GM12878 (cell line): ENCODE measurements at places on chromosomes 12 and 14. TPM values are rescaled to one million over a fixed set of nuclear protein-coding genes. Genes with fewer than 3 reads are reported as not detected.

DNA sequence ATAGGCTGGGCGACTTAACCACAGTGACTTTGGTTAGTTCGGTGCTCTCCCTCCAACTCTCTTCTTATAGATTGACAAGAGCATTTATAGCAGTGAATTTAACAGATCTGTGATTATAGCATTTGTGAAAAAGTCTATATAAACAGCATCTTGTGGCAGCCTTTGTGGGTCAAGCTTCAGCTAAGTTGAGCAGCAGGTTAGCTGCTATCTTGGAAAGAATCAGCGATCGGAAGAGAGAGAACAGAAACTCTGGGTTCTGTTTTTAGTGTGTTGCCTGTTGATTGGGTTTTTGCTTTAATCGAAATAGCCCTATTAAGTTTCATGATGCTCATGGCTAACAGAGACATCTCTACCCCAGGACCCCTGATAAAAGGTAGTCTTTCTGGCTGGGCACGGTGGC, 20.2 kb downstream of the EVL start:
- H3K27ac ChIP-seq: no peak overlapping the region
- no peaks in the 10 kb centered on the region for H3K27me3 ChIP-seq
- H3K36me3 ChIP-seq: peaks cover 16% of the 10 kb centered on the region
- no peak for DNase-seq
- no peak overlapping the region for H3K4me3 ChIP-seq

DNA sequence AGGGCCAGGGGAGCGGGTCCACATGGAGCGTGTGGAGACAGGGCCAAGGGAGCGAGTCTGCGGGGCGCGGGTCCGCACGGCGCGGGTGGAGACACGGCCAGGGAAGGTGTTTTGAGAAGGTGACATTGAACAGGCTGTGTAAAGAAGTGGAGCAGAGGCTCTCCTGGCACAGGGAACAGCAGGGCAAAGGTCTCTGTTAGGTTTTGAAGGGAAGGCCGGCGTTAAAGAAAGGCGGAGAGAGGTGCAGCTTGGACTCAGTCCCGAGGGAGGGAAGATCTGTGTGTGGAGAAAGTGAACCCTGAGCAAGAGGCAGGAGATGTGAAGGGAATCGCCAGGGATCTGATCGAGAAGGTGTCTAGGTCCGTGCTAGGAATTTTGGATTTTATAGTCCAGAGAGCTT, 1.8 kb downstream of the PXMP2 start:
- no peak for DNase-seq
- H3K27me3 ChIP-seq: no peaks in the 10 kb centered on the region
- H3K4me3 ChIP-seq: no peak overlapping the region
- H3K4me1 ChIP-seq: peaks cover 5% of the 10 kb centered on the region
- H3K36me3 ChIP-seq: no peaks in the 10 kb centered on the region; the same call in 1 of the 2 replicates

The TPPP2 gene
- not detected in 2 replicates for total RNA-seq

- DNase-seq: peak; percentile 65
- H3K4me3 ChIP-seq: no peak overlapping the region
- no peaks in the 10 kb centered on the region for H3K36me3 ChIP-seq
- peaks cover 29% of the 10 kb centered on the region for H3K4me1 ChIP-seq
- H3K27ac ChIP-seq: no peak overlapping the region
Measured at GRCh38 chr12:24991209-24992049, 42.5 kb upstream of the BCAT1 start.

The TEAD4 gene
- 0.33 and 0.37 TPM in 2 replicates for total RNA-seq

DNA sequence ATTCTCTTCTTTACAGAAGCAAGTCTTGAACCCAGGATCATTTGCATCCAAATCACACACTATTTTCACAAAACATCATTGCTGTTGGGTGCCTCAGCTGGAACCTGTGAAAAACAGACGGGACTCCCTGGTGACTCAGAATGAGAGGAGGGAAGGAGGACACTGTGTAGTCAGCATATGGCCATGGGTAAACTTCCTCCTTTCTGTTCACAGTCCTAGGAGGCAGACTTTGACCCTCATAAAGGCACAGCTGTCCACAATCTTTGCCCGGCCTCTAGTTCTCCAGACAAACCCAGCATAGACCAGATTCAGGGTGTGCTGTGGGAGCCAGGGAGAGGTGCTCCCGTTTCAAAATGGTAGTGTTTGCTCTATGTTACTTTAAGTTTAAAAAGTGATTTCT, 62.0 kb downstream of the DYRK2 start:
- no peaks in the 10 kb centered on the region; the same call in 1 of the 2 replicates for H3K27me3 ChIP-seq
- DNase-seq: peak; percentile 64
- no peak overlapping the region for H3K27ac ChIP-seq
- H3K4me3 ChIP-seq: no peak overlapping the region

- H3K4me1 ChIP-seq: no peaks in the 10 kb centered on the region; the same call in 1 of the 2 replicates
- no peak overlapping the region for H3K27ac ChIP-seq
- no peak for DNase-seq
Measured at GRCh38 chr14:78491048-78491447, 320.9 kb downstream of the NRXN3 start.

The HCAR1 gene
- 0.05 TPM in 2 replicates for total RNA-seq

- no peak overlapping the region for H3K27ac ChIP-seq
- no peaks in the 10 kb centered on the region for H3K4me1 ChIP-seq
- H3K36me3 ChIP-seq: no peaks in the 10 kb centered on the region
- DNase-seq: no peak
Measured at GRCh38 chr12:78970041-78970440, 105.5 kb downstream of the SYT1 start.
